Neural progenitor cell (in vitro differentiated cells): ENCODE measurements at places on chromosomes 2 and 18.

DNA sequence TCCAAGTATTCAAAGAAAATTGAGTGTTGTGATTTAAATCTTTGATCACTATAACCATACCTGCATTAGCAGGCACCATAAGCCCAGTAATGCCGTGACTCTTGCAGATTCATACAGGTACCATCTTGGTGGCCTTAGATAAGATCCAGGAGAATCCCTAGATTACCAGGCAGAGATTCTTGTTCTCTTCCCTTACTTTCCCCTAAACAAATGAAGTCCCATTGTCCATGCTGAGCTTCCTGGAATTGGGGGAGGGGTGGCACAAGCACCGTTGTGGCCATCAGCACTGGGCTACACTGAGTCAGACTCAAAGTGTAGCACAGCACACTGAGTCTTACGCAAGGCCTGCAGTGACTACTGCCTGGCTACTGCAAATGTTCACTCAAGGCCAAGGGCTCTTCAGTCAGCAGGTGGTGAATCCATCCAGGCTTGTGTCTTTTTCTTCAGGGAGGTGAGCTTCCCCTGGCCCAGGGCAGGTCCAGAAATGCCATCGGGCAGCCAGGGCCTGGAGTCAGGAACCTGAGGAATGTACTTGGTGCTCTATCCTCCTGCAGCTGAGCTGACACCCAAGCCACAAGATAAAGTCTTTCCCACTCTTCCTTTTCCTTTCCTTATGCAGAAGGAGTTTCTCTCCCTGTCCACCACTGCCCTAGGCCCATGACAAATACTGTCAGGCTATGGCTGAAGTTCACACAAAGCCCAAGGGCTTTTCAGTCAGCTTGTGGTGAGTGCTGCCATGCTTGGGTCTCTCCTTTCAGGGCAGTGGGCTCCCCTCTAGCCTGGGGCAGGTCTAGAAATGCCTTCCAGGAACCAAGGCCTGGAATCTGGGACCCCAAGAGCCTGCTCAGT lies 52.6 kb downstream of the CD28 start:
- DNase-seq: no peak

- DNase-seq: no peak
Observed at GRCh38 chr2:230591850-230592249, 120.8 kb upstream of the CAB39 start.

DNA sequence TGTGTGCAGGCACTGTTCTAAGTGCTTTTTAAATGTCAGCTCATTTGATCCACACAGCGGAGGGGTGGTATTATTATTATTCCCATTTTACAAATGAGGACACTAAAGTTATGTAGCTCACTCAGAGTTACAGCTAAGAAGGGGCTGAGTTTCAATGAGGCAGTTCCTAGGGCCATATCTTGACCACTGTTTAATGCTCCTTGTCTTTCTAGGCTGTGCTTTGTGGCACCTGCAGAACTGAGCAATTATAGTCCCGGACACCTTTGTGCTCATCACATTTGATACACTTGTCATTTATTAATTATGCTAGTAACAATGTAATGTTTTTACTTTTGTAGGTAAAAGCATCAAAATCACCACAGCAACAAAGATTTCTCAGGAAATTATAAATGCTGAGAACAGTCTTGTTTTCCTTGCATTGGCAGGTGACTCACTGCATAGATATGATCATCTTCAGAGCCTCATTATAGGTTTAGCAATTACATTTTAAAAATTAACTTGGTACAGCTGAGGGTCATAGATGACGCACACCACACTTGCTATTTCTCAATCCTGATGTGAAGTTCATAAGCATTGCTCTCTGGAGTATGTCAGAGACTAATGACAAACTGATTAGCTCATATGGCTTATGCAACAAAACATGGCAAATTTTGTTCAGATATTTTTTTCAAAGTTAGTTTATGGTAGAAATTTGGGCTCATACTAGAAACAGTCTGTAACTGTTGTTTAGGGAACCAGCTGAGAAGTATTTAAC lies 366.8 kb downstream of the TGIF1 start:
- no peak for DNase-seq

GRCh38 chr18:47935321-47936055 lies 5.0 kb upstream of the SMAD2 start:
- DNase-seq: no peak

GRCh38 chr2:220043155-220043989 lies 415.9 kb downstream of the SLC4A3 start:
- DNase-seq: no peak

- no peak for DNase-seq
Observed at GRCh38 chr2:237196409-237196808, 110.7 kb downstream of the COPS8 start.

- no peak for DNase-seq
Observed at GRCh38 chr2:228673876-228674554, 492.5 kb upstream of the SPHKAP start.

- no peak for DNase-seq
Observed at GRCh38 chr2:65842104-65842503, 409.7 kb upstream of the SPRED2 start.

DNA sequence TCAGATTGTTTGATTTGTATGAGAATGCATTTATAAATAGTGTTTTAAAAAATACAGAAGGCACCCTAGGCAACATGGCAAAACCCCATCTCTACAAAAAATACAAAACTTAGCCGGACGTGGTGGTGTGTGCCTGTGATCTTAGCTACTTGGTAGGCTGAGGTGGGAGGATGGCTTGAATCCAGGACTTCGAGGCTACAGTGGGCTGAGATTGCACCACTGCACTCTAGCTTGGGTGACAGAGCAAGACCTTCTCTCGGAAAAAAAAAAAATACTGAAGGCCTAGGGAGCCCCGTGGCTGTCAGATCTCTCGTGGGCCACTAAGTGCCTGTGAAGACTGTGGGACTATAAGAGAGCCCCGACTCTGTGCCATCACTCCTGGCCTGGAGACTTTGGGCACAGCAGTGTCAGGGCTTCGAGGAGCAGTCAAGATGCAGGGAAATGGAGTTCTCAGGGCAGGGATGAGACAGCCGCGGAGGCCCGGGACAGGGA lies 40.5 kb downstream of the MYO7B start:
- no peak for DNase-seq

- no peak for DNase-seq
Observed at GRCh38 chr2:128412181-128412871, 93.7 kb upstream of the HS6ST1 start.

GRCh38 chr2:218323526-218324472 lies 31.5 kb upstream of the TMBIM1 start:
- peak; percentile 84 for DNase-seq

DNA sequence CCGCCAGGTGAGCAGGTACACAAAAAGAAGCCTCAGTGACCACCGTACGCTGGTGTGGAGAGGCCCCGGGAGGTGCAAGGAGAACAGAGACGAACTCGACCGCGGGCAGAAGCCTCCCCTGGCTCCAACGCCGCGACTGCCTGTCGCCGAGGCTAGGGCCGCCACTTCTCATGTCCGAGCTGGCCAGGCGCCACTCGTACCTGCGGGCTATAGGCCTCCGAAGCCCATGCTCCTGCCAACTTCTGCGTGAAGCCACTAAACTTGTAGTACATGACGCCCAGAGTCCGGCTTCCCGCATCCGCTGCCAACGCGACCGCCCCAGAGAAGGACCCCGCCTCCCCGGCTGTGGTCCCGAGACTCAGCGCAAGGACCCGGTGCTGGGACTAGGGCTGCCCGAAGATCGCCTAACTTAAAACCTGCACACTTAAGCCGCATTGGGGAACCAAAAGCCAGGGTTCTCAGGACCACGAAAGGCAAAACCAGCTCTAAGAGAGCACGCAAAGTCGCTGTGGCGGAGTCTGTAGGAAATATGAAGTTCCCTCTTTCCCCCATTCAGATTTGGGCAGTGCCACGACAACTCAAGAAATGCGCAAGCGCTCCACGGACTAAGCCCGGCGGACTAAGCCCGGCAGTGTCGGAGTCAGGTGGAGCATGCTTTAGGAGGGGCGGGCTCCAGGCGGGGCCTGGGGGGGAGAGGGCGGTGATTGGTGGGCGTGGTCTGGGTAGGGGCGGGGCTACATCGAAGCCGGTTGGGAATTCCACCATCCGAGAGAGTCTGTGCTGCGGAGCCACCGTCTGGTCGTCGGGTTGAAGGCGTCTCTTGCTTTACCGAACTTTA lies at the start of gene COX7A2L:
TSS of gene COX7A2L (minus strand) at position 328 of the 838 bp plus-strand sequence. CDS start at position 272, 56 bp downstream.
- DNase-seq: peak; percentile 97

- no peak for DNase-seq
Observed at GRCh38 chr2:207643892-207644291, 18.7 kb upstream of the METTL21A start.

GRCh38 chr2:168920504-168921157 lies 19.5 kb downstream of the G6PC2 start:
- DNase-seq: peak; percentile 47

- DNase-seq: no peak
Observed at GRCh38 chr2:235358981-235359471, 134.8 kb upstream of the AGAP1 start.

GRCh38 chr18:28163201-28163775 lies 13.6 kb downstream of the CDH2 start:
- no peak for DNase-seq

GRCh38 chr2:105763076-105763475 lies 18.4 kb downstream of the NCK2 start:
- no peak for DNase-seq

GRCh38 chr2:240458900-240459391 lies 23.5 kb downstream of the GPC1 start:
- DNase-seq: no peak

GRCh38 chr2:196653843-196654242 lies 14.3 kb downstream of the CCDC150 start:
- no peak for DNase-seq

GRCh38 chr18:9851511-9851910 lies 34.3 kb upstream of the TXNDC2 start:
- DNase-seq: no peak
